Stimulated activated CD4-positive, alpha-beta T cell treated with anti-CD3 and anti-CD28 coated beads, Interleukin-4, amount 100 ng/mL, for 4 hours (primary cell): ENCODE measurements at places on chromosomes 16 and 17.

DNA sequence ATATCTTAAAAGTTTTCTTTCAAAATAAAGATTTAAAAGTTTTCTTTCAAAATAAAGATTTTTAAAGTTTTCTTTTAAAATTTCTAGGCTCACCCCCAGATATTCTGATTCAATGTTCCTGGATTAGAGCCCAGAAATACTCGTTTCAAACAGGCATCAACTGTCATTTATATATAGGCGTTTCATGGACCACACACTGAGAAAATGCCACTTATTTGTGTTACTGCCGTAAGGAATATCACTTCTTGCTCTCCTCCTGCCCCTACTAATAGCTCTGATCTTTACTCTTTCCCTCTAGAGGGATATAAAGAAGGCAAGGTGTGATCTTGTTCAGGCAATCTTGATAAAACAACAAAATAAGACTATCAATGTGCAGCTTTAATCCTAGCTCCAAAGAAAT is 1324.1 kb downstream of the CDH8 start:
- DNase-seq, result no peak

DNA sequence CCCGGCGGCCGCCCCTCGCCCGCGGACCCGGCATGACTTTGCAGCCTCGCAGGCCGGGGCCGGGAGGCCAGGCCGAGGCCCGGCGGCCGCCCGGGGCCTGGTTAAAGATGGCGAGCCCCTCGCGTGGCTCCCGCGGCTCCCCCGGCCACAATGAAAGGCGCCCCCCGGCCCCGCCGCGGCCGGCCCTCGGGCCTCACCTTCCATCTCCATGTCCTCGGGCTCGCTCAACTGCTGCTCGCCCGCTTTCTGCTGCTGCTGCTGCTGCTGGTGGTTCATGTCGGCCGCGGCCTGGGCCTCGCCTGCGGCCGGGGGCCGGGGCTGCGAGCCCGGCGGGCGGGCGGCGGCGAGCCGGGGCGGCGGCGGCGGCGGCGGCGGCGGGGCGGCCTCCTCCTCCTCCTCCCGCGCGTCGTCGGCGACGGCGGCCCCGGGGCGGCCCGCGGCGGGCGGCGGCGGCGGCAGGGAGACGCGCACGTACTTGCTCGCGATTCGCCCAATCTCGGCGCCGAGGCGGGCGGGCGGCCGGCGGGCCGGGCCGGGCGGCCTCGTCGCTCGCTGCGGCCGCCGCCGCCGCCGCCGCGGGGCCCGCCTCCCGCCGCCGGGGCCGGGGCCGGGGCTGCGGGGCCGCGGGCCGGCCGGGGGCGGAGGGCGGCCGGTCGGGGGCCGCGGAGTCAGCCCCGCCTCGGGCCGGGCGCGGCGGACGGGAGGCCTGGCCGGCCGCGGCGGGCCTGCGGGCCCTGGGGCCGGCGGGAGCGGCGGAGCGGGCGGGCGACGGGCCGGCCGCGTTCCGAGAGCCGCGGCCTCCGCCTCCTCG is 491 bp downstream of the USP7 start:
- DNase-seq, result no peak

- no peak for DNase-seq
Measured at GRCh38 chr16:86585821-86586611, 7.7 kb downstream of the FOXL1 start.

- no peak for DNase-seq
Measured at GRCh38 chr16:4270091-4270490, 2.7 kb downstream of the TFAP4 start.

DNA sequence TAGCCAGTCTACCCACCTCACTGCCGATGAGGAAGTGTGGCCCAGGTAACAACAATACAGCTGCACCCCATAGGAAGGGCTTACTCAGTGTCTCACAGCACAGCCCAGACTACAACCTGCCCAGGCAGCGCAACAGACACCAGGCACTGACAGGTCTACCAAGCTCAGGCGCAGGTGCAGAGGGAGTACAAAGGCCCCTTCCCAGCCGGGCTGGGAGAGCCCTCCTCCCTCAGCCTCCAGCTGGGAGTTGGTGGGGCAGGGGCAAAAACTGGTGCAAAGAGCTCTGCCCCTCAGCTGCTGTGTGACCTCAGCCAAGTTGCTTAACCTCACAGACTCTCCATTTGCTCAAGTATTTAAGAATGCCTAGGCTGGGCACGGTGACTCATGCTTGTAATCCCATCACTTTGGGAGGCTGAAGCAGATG is 112.6 kb upstream of the LHX1 start:
- no peak for DNase-seq

- DNase-seq, result no peak
Measured at GRCh38 chr17:14827396-14827919, 437.7 kb downstream of the PMP22 start.

- no peak for DNase-seq
Measured at GRCh38 chr16:88387180-88387765, 4.5 kb downstream of the ZNF469 start.
